ENCODE measurements at places on chromosomes 6 and 20.

DNA sequence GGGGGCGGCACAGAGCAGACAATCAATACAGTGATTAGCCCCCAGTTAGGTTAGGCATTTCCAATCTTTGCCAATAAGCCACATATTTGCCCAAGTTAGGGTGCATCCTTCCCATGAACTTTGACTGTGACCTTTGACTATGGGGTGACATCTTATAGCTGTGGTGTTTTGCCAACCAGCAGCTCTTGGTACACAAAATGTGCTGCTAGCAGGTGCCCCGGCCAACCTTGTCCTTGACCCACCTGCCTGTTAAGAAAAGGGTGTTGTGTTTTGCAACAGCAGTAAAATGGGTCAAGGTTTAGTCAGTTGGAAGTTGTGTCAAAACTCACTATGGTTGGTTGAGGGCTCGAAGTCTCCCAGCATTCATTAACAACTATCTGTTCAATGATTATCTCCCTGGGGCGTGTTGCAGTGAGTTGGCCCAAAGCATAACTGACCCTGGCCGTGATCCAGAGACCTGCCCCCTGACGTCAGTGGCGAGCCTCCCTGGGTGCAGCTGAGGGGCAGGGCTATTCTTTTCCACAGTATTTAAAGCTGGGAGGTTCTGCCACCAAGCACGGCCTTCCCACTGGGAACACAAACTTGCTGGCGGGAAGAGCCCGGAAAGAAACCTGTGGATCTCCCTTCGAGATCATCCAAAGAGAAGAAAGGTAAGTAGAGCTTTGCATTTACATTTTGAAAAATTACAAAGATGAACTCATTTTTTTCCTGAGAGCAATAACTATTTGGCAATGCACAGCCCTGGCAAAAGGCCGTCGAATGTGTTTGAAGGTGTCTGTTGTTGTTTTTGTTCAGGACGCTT is at the start of gene PCK1:
TSS of gene PCK1 (plus strand) at position 557 of the 802 bp plus-strand sequence. CDS start 302 bp downstream, outside the sequence.
- no peak for DNase-seq

DNA sequence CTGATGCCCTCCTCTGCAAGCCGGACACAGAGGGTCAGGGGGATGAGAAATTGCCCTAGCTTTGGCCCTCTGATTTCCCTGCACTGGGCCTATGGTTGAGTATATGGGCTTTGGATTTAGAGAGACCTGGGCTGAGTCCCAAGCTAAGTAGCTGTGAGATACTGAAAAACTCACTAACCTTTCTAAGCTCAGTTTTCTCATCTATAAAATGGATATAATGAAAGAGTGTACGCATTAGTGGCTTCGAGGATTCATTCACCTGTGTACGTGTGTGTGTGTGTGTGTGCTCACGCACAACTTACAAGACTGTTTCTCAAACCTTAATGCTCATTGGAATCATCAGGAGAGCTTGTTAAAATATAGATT is 12.7 kb upstream of the RBPJL start:
- no peak for DNase-seq

GRCh38 chr6:76703285-76703684 is 630.8 kb upstream of the IMPG1 start:
- DNase-seq = no peak

GRCh38 chr6:137975188-137975940 is 108.3 kb downstream of the TNFAIP3 start:
- DNase-seq = no peak

DNA sequence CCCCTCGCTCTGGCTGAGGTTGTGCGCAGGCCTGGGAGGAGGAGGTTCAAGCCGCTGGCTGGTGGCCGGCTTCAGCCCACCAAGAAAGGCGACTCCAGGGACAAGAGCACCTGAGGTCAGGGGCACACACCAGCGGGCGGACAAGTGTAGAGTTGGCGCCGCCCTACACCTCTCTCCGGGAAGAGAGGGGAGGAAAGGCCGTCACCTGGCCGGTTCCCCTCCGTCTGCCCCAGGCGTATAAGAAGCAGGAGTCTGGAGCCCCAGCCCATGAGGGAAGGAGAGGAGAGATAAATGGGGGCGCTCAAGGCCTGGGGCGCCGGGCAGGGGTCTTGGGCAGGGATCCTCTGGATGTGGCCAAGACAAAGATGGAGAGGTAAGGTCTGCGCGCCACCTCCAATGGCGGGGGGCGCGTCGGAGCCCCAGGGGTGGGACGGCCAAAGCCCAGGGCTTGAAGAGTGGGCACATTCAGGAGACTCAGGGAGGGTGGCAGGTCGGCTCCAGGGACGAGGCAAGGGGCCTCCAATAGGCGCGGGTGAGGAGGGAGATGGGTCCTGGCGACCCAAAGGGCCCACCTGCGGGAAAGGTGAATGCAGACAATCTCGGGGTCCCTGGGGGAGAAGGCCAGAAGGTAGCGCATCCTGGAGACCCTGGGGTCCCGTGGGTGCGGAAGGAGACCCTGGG is 826 bp downstream of the RIMS4 start:
- DNase-seq = no peak

- DNase-seq = no peak
These were observed 24.1 kb downstream of the ATXN1 start for GRCh38 chr6:16736856-16737775.

GRCh38 chr20:4665591-4665990 is 56.1 kb upstream of the PRND start:
- no peak for DNase-seq

- no peak for DNase-seq
These were observed 103.5 kb upstream of the HIVEP1 start for GRCh38 chr6:11908436-11909105.

GRCh38 chr6:111651185-111652034 is 45.7 kb upstream of the TRAF3IP2 start:
- DNase-seq = no peak

- no peak for DNase-seq
These were observed 24.0 kb downstream of the C6orf132 start for GRCh38 chr6:42118162-42119001.

DNA sequence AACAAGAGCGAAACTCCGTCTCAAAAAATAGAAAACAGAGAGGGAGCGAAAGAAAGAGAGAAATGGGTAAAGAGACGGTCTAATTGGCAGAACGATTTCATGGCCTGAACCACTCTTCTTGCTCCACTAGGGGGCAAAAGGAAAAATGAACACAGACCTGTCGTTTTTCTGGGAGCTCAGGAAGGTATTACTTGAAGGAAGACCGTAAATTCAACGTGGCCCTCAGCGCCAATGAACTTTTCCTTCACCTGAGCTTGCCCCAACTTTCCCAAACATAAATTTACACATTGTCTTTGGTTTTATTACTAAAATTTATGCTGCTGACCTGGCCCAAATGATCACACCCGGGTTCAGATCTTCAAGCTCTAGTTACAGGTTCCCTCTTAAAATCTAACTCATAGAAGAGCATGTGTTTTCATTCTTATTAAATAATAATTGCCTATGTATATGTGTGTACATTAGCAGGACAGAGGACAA is 67.3 kb downstream of the ATP9A start:
- no peak for DNase-seq

GRCh38 chr20:57329608-57330221 is at the start of gene SPO11:
SPO11 (plus strand) TSS chr20:57329803; CDS start chr20:57329868, 65 bp downstream.
- DNase-seq = no peak

DNA sequence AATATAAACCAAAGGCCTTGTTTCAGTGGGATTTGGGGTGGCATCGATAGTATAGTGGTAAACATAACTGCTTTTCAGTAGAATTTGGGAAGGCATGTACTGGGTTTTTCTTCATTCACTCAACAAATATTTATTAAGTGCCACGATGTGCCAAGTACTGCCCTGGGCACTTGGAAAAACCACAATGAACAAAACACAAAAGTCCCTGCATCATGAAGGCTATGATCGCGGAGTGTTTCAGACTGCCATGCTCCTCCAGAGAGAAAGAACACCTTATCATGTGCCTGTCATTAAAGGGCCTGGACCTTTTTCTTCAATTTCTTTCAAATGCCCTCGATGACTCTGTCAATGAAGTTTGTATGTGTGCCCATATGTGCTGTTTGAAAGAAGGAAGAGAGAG is 59.2 kb upstream of the CEP85L start:
- no peak for DNase-seq

DNA sequence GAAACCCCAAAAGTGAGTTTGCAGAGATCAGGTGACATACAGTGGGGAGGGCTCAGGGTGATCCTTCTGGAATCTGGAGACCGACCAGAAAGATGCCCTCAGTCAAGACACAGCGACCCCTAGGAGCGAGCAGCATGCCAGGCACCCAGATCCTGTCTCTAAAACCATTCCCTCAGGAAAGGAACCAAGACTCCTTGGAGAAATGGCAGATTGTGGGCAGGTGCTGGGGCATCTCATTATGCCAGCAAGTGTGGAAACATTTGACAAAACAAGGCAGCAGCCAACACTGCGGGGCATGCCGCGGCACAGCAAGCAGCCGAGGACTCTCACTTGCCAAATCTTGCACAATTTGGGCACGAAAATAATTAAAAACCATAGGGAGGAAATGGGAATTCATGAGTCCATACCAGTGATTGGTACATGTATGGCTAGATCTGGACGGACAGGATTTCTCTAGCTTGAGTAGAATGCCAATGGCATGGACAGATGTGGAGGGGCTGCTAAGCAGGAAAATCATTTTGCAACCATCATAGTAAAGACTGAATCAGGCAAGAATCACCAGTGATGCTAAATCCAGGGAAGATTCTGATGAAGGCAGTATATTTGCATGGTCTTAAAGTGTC is 76.9 kb downstream of the GINS1 start:
- no peak for DNase-seq

DNA sequence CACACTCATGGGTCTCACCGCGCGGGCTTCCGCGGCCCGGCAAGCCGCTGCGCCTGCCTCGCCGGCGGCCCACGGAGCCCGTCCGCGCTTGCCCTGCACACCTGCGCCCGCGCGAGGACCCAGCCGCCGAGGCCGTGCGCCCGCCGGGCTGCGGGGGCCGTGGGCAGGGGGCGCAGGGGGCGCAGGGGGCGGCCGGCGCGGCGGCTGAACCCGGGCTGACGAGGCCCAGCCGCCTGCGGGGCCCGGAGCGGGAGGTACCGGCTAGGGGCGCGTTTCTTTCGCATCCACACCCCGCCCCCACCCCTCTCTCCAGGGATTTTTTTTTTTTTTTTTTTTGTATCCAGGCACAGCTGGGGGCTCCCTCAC is 43.8 kb upstream of the OSTM1 start:
- no peak for DNase-seq

DNA sequence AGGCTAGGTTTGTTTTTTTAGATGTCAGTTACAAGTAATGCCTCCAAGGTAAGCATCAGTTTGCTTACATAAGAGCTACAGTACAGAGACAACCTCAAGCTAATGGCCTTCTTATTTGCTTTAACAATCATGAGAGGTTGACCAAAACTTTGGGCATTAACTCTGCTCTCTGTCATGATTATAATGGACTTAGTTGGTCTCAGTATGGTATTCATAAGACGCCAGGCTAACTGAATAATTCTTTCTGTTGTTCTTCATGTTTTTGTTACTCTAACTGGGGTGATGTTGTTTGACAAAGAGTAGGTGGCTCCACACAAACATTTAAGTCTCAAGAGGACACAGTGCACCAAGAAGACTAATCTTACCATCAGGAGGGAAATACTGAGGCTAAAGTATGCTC is 9.8 kb downstream of the CST9 start:
- DNase-seq = no peak

- DNase-seq = no peak
These were observed 668.2 kb upstream of the GJE1 start for GRCh38 chr6:141464490-141464889.

Measured in activated B cell treated with CpG ODN at 0.5 μM for 24 hours (primary cell).